Kasumi-1 (cell line): ENCODE measurements at places on chromosomes 7 and 10.

GRCh38 chr7:131538813-131539179 lies 17.6 kb downstream of the PODXL start:
- DNase-seq, result no peak

GRCh38 chr10:89047397-89047796 lies 56.8 kb downstream of the FAS start:
- no peak for DNase-seq

- DNase-seq, result no peak
Measured at GRCh38 chr10:18164748-18165361, 24.6 kb downstream of the CACNB2 start.

GRCh38 chr10:70283445-70284399 lies at the start of gene NPFFR1:
Gene NPFFR1, minus strand, starts transcription at chr10:70284004. Its CDS starts 328 bp downstream, at chr10:70283676.
- no peak for DNase-seq

DNA sequence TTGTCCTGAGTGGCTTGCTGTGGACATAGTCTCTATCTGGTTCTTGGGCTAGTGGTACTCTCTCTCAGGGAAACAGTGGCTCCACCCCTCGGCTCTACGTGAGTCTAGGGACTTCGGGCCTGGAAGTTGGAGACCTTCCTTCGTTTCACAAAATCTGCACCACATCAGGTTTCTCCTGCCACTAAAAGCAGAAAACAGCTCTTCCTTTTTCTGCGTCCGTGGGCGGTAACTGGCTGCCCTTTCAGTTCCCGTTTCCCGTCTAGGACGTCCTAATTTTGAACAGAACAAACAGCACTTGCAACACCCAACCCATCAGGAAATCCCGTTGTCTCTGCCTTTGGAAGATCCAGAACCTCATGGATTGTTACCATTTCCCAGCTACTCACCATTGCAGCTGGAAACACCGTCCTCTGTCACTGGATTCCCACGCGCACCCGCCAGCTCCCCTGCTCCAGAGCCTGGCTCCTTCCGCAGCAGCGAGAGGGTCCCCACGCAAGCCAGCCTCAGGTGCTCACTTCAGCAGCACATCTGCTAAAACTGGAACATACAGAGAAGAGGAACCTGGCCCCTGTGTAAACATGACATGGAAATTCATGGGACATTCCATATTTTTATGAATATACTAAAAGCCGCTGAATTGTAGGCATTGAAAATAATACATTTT lies 311.4 kb upstream of the AKR1E2 start:
- DNase-seq, result peak; percentile 83

DNA sequence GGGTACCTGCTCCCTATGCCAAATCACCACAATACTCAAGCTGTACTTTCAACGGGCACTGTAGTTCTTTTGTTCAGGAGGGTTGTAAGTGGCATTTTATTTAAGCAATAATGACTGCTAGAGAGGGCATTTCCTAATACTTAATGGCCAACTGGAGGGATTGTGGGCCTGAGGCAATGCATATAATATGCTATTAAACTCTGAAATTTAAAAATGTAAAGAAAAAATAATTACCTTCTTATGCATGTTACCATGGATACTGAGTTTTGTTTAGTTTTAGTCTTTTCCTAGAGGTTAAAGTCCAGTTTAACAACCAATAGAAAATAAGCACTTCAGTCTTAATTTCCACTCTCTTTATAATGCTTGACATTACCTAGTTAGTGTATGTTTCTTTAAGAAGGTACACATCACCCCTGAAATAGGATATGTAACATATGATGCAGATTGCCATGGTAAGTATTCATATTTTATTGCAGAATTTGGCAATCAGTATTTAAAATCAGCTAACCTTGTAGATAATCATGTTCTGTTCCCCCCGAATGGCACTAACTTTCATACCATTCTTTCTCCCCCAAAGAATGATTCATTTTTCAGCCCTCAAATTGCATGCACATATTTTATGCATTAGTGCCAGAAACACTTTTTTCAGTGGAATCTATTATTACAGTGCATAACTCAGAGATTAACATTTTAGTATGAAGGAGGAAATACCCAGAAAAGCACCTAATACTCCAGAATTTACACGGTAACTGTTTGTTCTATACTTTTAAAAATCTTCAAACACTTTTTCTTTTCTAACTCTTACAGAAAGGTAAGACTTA lies 90.3 kb upstream of the ZNF438 start:
- DNase-seq, result no peak

DNA sequence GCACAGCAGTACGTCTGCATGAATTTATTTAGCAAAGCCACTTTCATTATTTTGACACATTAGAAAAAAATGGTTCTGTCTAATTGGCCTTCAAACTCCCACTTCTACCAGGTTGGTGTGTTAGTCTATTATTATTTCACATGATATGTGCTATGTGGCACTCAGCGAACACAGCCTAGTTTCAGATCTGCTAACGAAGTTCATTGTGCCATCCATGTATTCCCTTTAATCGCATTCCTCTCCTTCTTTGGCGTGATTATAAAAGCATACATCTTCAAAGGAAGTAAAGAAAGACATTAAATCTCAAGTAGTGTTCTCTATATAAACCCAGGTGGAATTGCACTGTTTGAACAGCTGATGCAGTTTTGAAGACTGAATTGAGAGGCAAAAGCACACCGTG lies 96.4 kb upstream of the CACNA2D1 start:
- DNase-seq, result no peak

GRCh38 chr10:44926751-44927351 lies 15.7 kb downstream of the TMEM72 start:
- DNase-seq, result peak; percentile 15

GRCh38 chr7:79668292-79668691 lies 214.8 kb upstream of the MAGI2 start:
- DNase-seq, result no peak

DNA sequence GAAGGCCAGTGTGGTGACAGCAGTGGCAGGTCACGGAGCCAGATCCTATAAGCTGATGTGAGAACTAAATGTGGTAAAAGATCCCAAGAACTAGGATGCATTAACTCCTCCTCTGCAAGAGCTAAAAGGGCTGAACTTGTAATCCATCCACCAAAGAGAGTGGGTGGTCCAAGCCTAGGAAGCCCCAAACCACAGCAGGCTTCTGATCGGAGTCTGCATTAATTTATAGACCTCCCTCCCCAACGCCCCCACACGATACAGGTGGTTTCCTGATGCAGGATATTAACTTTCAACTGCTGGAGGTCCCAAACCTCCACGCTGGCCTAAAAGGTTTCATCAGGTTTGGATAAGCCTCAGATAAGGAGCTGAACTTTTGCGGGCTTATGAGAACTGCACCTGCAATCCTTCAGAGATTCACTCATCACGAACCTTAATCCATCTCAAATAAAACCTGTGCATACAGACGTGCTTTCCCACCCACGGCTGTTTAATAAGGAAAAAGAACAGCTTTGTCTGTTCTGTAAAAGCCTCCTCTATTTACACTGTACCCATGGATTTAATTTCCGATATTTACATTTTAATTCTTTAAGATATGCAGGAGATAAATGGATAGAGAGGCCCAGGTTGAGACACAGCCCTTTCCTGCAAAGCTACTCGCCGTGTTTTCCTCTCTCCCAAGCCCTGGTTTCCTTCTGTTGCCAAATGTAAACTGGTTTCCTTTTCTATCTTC lies 74.9 kb downstream of the GFRA1 start:
- DNase-seq, result no peak

GRCh38 chr7:159071260-159071659 lies 73.4 kb downstream of the VIPR2 start:
- DNase-seq, result no peak

GRCh38 chr10:127875916-127876315 lies 16.8 kb downstream of the CLRN3 start:
- DNase-seq, result no peak

GRCh38 chr10:95896071-95896850 lies 11.5 kb upstream of the CC2D2B start:
- peak; percentile 69 for DNase-seq

- DNase-seq, result peak; percentile 70
Measured at GRCh38 chr10:70549962-70550458, 52.5 kb downstream of the PRF1 start.

DNA sequence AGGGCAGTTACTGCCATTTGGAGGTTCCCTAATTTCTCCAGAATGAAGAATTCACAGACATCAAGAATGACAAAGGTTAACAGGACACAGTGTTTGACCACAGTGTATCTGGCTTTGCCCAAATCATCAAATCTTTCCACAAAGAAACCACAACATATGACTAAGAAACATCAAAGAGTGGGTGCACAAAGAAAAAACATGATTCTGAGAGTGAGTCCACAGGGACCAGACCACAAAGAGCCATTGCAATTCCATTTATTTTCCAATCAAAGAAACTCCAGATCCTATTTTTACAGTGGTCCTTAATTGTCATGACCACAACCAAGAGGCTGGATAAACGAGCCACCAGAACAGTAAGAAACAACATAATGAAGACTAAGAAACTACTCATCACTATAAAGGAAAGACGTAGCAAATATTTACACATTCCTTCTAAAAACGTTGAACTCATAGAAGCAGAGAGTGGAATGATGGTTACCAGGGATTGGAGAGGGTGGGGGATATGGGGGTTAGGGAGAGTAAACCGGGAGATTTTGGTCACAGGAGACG lies 286.5 kb downstream of the DOCK4 start:
- no peak for DNase-seq

- DNase-seq, result no peak
Measured at GRCh38 chr10:55002420-55002819, 201.4 kb upstream of the PCDH15 start.

DNA sequence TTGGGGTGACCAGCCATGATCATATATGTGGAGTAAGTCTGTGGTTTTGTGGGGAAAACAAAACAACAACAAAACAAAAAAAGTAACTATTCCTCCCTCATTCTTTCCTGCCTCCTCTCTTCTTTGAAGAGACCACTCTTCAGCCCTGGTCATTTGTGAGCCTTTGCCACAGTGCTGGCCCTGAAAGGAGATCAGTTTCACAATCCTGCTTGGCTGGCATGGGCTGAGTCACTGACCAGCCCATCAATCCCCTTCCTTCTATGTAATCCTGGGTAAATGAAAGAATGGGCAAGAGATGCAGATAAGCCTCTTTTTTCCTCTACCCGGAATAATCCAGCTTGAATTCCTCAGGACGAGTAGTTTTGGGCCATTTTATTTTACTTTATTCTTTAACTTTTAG lies 13.6 kb downstream of the CSTF2T start:
- no peak for DNase-seq

GRCh38 chr7:38394660-38395059 lies 121.2 kb upstream of the TARP start:
- DNase-seq, result no peak

GRCh38 chr10:26540601-26541000 lies 102.5 kb downstream of the APBB1IP start:
- DNase-seq, result peak; percentile 34

- DNase-seq, result no peak
Measured at GRCh38 chr7:1248143-1248915, 15.7 kb downstream of the UNCX start.

DNA sequence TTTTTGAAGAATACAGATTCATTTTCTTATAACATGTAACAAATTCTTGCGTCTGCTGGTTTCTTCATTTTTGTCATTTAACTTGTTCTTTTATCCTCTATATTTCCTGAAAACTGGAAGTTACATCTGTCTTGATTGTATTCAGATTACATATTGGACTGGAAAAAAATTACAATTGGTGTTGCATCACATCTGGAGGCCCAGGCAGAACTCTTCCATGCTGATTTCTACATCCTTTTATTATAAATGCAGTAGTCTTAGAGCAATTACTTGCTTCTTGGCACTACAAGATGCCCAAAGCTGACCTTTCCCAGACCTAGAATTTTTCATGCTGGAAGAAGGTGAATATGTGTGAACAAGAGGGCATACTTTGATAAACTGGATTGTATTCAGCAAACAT lies 460.9 kb upstream of the CNTNAP2 start:
- DNase-seq, result no peak

DNA sequence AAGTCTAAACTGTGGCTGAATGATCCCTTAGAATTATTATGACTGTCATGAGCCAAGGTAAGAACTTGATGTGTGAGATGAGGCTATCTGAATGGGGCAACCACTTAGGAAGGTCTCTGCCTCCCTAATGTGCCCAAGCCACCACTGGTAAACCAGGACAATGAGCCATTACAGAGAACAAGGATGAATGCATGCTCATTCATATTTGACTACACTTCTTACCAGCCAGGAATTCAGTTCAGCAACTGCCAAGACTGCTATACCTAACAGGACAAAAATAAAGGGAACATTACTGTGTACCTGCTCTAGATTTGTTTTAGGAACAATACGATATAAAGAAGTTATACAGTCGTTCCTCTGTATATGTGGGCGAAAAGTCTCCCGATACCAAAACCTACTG lies 23.0 kb downstream of the MPP7 start:
- DNase-seq, result no peak

DNA sequence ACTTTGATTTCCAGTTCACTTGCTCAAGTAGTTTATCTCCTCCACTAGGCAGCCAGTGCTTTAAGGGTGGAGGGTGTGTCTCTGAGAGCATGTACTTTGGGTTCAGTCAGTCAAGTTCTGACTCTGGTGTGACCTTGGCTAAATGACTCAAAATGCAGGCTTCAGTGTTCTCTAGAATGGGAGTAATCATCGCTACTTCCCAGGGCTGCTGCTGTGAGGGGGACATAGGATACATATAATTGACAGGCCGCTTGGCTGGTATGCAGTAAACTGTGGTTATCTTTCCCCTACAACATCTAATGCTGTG lies 3.5 kb downstream of the PTPRE start:
- no peak for DNase-seq

DNA sequence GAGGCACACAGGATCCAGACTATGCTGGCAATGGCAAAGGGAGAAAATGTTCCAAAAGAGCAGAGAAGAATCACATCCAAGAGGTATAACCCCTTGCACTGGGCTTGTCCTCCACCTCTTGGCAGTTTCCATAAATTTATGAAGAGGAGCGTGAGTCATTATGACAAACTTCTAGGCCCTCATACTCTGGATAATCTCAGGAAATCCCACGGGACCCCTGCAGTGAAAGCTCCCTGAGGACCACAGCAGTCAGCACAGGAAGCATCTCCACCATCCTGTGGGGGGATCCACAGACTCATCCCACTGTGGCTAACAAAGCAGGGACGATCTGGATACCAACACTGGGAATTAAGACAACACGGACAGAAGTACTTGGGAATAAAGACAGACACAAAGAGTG lies 30.3 kb upstream of the GPAM start:
- DNase-seq, result no peak

DNA sequence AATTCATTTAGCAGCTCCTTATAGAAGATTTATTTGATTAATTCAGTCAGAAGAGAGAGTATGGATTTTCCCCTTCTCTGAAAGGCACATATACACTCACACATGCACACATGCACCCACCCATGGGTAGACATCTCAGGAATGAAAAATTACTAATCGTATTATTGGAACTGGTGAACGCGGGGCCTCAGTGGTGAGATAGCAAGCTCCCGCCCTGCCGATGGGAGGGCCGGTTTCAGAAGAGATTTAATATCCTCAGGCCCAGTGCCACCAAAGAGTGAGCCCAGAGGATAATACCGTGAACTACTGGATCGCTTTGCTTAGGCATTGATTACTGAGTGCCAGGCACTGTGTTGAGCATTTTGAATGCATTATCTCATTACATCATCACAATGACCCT lies 38.0 kb upstream of the EMX2 start:
- DNase-seq, result no peak
